Fibroblast of the aortic adventitia (primary cell): ENCODE measurements at places on chromosomes 12 and 14.
A peak's percentile ranks its signal among the peaks of the same experiment; 100 is the strongest.

DNA sequence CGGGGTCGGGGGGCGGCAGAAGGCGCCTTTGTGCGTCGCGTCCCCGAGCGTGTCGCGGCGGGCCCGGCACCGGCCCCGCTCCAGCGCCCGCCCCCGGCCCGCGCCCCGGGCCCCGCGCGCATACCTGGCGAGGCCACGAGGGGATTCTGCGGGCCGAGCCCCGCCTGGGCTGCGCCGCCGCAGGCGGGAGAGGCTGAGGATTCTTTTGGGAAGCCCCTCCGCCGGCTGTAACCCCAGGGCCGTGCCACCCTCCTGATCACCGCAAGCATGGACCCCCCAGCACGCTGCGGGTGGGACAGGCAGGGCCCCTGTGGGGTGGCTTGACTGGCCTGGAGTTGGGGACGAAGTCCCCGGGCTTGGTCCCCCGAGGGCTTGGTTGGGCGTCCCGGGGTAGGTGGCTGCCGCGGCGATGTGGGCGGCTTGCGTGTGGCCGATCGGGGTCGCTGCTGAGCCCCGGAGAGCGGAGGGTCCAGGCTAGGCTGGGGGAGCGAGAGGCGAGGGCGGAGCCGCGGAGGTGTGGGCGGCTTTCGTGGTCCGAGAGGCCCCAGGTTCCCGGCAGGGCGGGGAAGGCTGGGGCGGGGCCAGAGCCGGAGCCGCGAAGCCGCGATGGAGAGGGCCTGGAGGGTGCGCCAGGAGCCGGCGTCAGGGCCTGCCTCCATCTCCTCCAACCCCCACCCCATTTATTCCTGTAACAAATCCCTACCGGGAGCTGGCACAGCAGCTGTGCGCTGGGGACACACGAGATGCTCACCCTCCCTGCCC lies 28.4 kb upstream of the GPR132 start:
- DNase-seq = peak; percentile 54

GRCh38 chr14:103692159-103692558 lies 23.1 kb downstream of the XRCC3 start:
- no peak for DNase-seq

DNA sequence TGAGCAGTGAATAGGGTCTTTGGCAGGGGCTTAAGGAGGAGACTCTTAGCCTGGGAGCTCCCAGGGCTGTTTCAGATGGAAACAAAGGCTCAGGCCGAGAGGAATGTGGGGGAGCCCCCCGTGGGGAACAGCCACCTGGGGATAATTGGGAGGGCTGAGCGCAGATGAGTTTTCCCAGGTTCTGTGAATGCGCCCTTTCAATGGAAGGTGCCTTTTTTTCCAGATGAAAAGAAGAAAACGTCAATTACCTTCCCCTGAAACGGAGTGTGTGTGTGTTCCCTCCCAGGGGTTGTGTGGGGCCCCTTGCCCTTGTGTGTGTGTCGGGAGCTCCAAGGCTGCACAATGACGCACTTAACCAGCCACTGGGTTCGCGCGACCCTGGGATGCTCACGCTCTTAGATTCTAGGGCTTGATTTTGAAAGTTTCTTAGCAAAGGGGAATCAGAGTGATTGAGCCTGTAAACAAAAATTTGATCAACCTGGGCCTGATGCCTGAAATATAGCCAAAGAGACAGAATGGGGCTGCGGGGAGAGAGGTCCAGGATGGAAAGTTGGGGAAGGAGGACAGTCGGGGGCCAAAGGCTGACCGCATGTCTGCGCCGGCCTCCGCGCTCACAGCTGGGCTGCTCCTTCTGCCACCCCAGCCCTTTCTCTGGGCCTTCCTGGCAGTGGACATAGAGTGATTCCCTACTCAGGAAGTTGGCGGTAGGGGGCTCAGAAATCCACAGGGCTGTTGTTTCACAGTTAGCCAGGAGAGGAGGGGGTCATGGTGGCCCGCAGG lies 14.6 kb downstream of the MEG3 start:
- DNase-seq = no peak

- DNase-seq = no peak
Observed at GRCh38 chr14:58643366-58643765, 5.6 kb downstream of the DACT1 start.

GRCh38 chr14:96145116-96145864 lies 59.3 kb upstream of the BDKRB2 start:
- DNase-seq = peak; percentile 89

DNA sequence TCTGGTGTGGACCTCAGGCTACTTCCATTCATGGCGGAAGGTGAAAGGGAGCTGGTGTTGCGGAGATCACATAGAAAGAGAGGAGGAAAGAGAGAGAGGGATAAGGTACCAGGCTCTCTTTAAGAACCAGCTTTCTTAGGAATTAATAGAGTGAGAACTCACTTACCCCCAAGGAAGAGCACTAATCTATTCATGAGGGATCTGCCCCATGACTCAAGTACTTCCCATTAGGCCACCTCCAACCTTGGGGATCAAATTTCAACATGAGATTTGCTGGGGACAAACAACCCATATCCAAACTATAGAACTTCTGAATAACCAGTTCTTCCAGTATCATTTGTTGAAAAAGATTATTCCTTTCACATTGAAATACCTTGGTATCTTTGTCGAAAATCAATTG lies 34.0 kb upstream of the C2CD5 start:
- no peak for DNase-seq

GRCh38 chr14:73476451-73476931 lies 14.2 kb upstream of the RIOX1 start:
- peak; percentile 39 for DNase-seq

GRCh38 chr14:82776958-82777357 lies 1243.3 kb upstream of the SEL1L start:
- DNase-seq = no peak
